ENCODE measurements at places on chromosomes 2 and 18. TPM values are rescaled to one million over a fixed set of nuclear protein-coding genes. Genes with fewer than 3 reads are reported as not detected.

The COLEC11 gene
- total RNA-seq = 27.8 TPM

The HOXD10 gene
- not detected for total RNA-seq

DNA sequence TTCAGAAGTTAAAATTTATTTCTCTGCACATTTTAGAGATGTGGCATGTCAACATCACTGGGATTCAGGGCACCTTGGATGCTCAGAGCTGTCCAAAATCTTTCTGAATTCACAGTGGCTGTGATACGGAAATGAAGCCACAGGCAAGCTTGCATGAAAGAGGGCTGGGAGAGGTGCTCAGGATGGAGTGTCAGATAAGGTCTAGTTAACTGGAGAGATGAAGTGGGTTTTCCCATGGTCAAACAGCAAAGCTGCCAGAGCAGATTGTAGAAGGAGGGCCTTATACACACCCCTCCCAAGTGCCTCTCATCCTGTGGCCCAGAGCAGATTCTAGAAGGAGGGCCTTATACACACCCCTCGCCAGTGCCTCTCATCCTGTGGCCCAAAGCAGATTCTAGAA is 286.8 kb upstream of the PXDN start:
- no peak for DNase-seq

The SPHKAP gene
- 75.5 TPM for total RNA-seq

DNA sequence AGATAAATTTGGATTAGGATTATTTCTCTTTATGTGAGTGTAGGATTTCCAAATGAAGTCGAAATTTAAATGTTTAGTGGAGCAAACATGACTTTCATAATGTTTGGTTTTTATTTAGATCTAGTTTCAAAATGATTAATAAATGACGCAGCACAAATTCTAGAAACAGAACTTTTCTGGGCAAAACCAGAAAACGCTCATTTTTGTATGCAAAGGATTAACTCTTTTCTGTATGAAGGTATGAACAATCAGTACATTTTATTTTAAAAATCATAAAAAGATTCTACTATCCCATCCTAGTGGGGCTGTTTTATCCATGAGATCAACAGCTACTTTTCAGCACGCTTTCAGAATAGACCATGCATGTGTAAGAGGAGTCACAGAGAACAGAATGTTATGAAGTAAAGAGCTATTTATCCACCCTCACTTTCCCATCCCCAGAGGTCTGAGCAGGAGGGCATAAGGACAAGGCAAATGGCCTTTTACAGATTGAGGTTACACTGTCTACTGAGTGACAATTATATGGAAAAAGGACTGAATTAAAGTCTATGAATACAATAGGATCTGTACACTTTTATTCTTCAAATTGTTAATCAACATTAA is 270.8 kb downstream of the ZEB2 start:
- DNase-seq = no peak

The DYSF gene
- 31.3 TPM for total RNA-seq

The ITGA4 gene
- total RNA-seq = 1.8 TPM

DNA sequence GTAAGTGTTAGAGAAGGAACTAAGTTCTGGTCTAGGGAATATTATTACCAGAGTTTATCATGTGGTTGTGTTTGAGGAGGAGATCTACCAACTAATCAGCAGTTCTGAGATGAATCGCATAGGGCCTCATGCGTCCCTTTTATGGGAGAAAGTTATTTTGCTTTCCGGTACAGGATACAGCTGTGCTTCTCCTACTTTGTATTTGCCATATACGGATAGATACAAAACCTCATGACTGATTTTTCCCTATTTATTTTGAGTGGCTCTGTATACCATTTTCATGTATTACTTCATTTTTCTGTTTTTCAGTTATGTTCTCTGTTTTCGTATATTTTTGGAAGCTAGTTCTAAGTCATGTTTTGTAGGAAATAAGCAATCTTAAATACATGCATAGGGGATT is 66.8 kb downstream of the ACSL3 start:
- DNase-seq = no peak

The ZSWIM2 gene
- total RNA-seq = not detected

GRCh38 chr2:50443868-50444630 is 587.9 kb downstream of the NRXN1 start:
- DNase-seq = no peak

GRCh38 chr18:13232086-13232917 is 13.7 kb downstream of the LDLRAD4 start:
- peak; percentile 73 for DNase-seq

DNA sequence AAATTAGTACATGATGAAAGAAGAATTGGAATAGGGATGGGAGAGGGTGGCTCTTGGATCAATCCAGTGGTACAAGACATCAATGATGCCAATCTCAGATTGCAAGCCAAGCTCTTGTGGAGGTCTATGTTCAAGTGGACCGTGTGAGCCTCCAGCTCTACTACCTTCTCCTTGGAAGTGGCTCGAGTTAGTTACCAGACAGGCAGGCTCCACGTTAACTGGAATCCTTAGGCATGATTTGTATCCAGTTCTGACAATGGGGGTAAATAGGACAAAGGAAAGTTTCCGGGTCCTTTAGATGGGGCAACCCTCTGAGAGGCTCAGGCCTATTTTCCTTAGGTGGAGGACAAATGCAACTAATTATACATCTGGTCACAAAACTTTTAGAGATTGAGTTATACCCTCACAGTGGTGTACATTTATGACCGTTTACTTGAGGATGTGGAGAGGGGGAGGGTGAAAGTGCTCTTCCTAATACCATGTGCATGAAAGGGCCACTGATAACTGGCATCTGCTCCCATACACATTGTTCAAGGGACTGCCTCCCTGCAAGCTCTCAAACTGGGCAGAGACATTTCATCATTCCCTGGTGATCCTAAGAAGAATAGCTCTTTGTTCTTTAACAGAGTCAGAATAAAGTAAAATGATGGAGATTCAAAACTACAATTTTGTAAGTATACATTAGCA is 180.2 kb downstream of the SOCS6 start:
- no peak for DNase-seq

The MYL12A gene
- 1,108 TPM for total RNA-seq

GRCh38 chr2:215431290-215431689 is 4.6 kb downstream of the FN1 start:
- no peak for DNase-seq

The ITPRIPL1 gene
- total RNA-seq = 1.5 TPM

DNA sequence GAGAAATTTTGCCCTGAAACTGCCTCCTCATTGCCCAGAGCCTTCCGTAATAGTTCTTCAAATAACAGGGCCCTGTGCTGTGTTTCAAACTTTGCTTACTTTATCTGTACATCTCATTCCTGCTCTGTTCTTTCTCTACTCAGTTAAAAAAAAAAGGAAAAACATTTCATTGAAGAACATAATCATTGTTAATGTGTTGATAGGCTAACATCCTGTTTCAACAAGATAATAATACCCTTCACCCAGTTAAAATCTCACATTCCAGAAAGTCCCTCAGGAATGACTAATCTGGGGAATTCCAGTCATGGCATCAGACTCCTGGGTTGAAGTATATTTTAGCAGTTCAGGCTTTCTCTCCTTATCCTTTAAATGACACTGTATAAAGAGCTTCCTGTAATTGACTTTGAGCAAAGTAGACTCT is 45.6 kb upstream of the ITGAV start:
- DNase-seq = no peak

GRCh38 chr2:28322981-28323396 is 69.7 kb upstream of the FOSL2 start:
- no peak for DNase-seq

- no peak for DNase-seq
Measured at GRCh38 chr18:69537183-69537582, 136.5 kb downstream of the DOK6 start.

GRCh38 chr18:76491473-76491775 is 3.6 kb downstream of the ZNF516 start:
- DNase-seq = no peak

- DNase-seq = no peak
Measured at GRCh38 chr2:162006337-162006736, 67.7 kb downstream of the DPP4 start.

- DNase-seq = no peak
Measured at GRCh38 chr2:213166109-213166508, 14.7 kb upstream of the IKZF2 start.

The TRIM43 gene
- not detected for total RNA-seq

DNA sequence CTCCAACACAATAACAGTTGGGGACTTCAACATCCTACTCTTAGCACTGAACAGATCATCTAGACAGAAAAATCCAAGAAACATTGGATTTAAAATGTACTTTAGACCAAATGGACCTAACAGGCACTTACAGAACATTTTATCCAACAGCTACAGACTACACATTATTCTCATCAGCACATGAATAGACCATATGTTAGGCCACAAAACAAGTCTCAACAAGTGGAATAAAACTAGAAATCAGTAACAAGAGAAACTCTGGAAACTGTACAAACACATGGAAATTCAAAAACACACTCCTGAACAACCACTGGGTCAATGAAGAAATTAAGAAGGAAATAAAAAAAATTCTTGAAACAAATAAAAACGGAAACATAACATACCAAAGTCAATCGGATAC is 117.5 kb downstream of the ACVR1 start:
- no peak for DNase-seq
